Stimulated activated CD8-positive, alpha-beta memory T cell treated with anti-CD3 and anti-CD28 coated beads, Interleukin-7, amount 100 ng/mL, for 1 hour (primary cell): ENCODE measurements at places on chromosomes 12 and 14.

GRCh38 chr14:39739796-39740195 is 307.6 kb upstream of the FBXO33 start:
- DNase-seq = no peak

DNA sequence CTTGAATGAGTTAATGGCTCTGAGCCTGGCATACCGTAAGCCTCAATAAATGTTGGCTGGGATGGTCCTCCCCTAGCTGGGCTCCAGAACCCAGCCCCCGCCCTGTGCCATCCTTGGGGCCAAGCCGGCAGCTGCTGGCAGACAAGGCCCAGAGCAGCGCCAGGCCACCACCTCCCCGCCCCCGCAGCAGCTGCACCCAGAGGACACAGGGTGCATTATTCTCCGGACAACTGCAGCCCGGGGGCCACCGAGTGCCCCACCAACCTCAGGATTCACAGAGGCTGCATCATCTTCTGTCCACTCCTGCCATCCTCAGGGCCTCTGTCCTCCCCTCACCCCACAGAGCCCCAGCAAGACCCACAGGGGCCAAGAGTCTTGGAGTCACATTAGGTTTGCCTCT is 92.7 kb downstream of the NCOR2 start:
- DNase-seq = no peak

GRCh38 chr14:97408937-97409815 is 612.0 kb downstream of the VRK1 start:
- DNase-seq = no peak

GRCh38 chr12:63276537-63277365 is 125.8 kb upstream of the AVPR1A start:
- no peak for DNase-seq

DNA sequence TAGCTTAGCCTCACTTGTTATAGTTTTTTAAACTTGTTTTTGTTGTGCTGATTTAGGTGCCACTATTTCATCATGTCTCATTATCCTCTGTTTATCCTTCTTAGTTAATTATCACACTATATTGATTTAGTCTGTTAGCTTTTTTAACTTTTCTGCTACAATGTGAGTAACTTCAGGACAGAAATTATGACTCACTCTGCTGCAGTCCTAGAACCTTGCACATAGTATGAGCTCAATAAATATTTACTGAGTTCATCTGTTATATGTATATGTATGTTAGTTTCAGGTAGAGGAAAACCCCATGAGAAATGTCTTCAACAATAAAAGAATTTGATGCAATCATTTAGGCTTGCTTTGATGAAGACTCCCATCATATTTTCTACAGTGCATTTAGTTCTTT is 224.3 kb upstream of the NAV3 start:
- DNase-seq = no peak

DNA sequence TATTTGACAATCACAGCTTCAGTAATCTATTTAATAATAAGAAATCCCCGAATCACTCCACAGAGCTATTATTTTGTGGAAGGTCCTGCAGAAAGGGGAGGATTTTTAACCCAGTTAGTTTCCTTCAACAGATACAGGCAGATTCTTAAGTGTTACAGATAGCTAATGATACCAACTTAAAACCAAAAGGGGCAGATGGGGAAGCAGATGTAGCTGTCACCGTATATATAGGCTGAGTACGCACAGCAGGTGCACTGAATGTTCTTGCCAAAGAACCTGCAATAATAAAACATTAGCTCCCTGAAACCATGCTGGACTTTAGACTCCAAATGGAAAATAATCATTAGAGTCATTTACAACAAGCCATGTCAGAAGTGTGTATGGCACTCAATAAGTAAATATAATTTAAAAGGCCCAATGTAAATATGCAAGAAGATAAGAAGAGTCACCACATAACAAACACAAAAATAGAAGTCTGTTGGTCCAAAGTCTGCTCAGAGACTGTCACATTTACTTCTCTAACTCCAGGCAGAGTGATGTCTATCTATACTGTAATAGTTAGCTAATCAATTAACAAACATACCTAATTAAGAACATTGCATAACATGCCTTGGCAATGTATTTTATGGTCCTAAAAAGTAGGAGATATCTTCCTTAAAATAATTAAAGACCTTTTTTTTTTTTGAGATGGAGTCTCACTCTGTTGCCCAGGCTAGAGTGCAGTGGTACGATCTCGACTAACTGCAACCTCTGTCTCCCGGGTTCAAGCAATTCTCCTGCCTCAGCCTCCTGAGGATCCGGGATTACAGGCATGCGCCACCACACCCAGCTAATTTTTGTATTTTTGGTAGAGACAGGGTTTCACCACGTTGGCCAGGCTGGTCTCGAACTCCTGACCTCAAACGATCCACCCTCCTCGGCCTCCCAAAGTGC is 78.8 kb downstream of the SEC23A start:
- no peak for DNase-seq
